ENCODE measurements at places on chromosomes 13 and 19.

GRCh38 chr19:33905473-33905936, 108.8 kb downstream of the KCTD15 start:
- peak; percentile 45 for DNase-seq
- H3K27me3 ChIP-seq, result peaks cover 31% of the 10 kb centered on the region
- peak overlapping the region; percentile 79 for H3K4me3 ChIP-seq
- H3K36me3 ChIP-seq, result no peaks in the 10 kb centered on the region
- H3K27ac ChIP-seq, result peak overlapping the region; percentile 73

DNA sequence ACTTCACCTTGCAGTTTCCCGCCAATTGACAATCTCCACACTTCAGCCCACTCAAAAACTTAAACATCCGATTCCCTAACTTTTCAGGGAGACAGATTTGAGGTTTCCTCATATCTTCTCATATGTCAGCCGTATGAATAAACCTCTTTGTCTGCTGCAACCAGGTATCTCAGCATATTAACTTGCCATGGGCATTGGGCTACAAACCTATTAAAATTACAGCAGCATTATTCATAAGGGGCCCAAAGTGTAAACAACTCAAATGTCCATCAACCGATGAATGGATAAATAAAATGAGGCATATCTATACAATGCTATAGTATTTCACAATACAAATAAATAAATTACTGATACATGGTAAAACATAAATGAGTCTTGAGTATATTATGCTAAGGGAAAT, 179.4 kb upstream of the ATXN8OS start:
- H3K27me3 ChIP-seq, result peaks cover 2% of the 10 kb centered on the region
- H3K36me3 ChIP-seq, result no peaks in the 10 kb centered on the region
- no peak overlapping the region for H3K27ac ChIP-seq
- no peak overlapping the region for H3K4me3 ChIP-seq
- DNase-seq, result no peak

DNA sequence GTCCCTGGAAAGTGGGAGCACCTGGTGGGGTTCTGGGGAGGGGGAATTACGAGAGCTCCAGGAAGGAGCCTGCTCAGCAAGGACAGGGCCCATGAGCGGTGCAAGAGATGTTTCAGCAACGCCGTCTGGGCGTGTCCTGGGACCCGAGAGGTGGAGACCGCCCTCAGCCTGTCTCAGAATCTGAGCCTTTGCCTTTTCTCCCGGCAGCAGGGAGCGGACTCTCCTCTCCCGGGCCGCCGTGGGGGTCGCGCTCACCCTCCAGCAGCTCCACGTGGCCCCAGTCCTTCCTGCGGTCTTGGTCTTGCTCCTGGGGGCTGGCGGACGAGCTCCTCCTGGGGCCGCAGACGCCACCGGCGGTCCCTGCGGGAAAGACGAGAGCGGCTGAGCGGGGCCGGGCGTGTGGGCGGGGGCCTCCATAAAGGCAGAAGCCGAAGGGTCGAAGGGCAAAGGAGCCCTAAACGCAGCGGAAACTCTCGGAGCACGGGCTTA, 714 bp downstream of the POLRMT start:
- H3K4me3 ChIP-seq, result peak overlapping the region; percentile 87
- peaks cover 15% of the 10 kb centered on the region for H3K36me3 ChIP-seq
- peak overlapping the region; percentile 93 for H3K27ac ChIP-seq
- no peak for DNase-seq
- H3K4me1 ChIP-seq, result peaks cover 7% of the 10 kb centered on the region

GRCh38 chr13:111337206-111337605, 16.8 kb downstream of the TEX29 start:
- no peak overlapping the region for H3K4me3 ChIP-seq
- H3K27ac ChIP-seq, result no peak overlapping the region
- H3K36me3 ChIP-seq, result peaks cover 3% of the 10 kb centered on the region

- no peak overlapping the region for H3K27ac ChIP-seq
- no peaks in the 10 kb centered on the region for H3K36me3 ChIP-seq
Measured at GRCh38 chr13:105365021-105365550, 1170.4 kb downstream of the EFNB2 start.

- H3K4me3 ChIP-seq, result no peak overlapping the region
- no peaks in the 10 kb centered on the region for H3K36me3 ChIP-seq
- no peak overlapping the region for H3K27ac ChIP-seq
- peaks cover 24% of the 10 kb centered on the region for H3K27me3 ChIP-seq
- no peak for DNase-seq
- H3K4me1 ChIP-seq, result no peaks in the 10 kb centered on the region
Measured at GRCh38 chr19:54335164-54335563, 3.8 kb downstream of the LILRA4 start.
